ENCODE measurements at places on chromosomes 1 and 21.

GRCh38 chr1:184888505-184888904 is 85.8 kb downstream of the NIBAN1 start:
- peak; percentile 72 for DNase-seq

GRCh38 chr1:117093870-117094621 is 27.5 kb downstream of the TRIM45 start:
- peak; percentile 16 for DNase-seq

DNA sequence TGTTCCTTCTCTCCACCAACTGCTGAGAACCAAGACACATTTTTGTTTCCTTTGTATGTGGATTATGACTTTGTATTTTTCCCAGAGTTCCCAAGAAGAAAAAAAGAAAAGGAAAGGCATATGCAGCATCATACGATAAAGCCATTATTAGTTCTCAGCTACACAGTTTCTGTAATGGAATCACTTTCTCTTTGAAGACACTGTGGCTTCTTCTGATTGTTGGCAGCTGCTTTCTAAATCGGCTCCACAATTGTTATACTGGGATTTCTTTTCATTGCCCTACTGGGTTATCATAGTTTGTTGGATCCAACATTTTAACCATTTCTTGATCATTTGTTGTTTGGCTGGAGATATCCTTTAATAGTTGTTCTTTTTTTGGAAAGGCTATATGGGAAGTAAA is 89.5 kb upstream of the HIVEP3 start:
- DNase-seq: no peak

DNA sequence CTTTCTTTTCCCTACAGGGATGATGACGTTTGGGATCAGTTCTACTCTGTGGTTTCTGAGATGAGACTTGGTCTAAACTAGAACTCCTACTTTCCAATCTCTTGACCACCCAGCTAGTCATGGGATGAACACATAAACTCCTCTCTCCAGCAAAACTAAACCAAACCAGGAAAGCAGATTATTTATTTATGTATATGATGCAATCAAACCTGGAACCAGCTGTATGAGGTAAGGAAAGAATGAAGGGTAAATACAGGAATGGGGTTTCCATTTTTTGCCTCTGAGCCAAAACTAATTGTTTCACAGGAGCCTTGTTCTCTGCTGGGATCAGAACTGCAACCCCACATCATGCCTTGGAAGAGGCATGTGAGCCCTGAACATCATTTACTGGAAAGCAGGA is 3.3 kb upstream of the AGT start:
- no peak for DNase-seq

GRCh38 chr1:236089046-236089773 is 24.3 kb upstream of the NID1 start:
- DNase-seq: no peak

DNA sequence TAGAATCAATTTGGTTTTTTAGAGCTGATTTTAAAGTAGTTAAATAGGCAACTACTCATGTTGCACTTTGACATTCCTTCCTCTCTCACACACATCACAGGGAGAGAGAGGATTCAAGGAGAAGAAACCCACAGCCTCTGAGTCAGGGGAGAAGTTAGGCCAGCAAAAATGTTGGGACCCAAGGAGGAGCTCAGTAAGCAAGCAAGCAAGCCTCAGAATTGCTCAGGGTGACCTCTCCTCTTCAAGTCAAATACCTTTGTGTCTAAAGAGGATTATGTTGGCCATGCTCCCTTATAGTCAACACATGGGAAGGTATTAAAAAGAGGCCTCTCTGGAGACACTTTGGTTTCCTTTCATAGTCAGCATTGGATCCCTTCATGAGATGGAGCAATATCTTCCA is 80.5 kb upstream of the WARS2 start:
- DNase-seq: peak; percentile 76

- DNase-seq: no peak
Measured at GRCh38 chr1:20555025-20555757, 2.8 kb downstream of the FAM43B start.

- DNase-seq: peak; percentile 67
Measured at GRCh38 chr1:175968486-175969172, 225.2 kb upstream of the TNR start.

- DNase-seq: no peak
Measured at GRCh38 chr1:116721451-116722007, 32.7 kb upstream of the CD2 start.

GRCh38 chr1:193417403-193417802 is 231.0 kb upstream of the B3GALT2 start:
- no peak for DNase-seq

DNA sequence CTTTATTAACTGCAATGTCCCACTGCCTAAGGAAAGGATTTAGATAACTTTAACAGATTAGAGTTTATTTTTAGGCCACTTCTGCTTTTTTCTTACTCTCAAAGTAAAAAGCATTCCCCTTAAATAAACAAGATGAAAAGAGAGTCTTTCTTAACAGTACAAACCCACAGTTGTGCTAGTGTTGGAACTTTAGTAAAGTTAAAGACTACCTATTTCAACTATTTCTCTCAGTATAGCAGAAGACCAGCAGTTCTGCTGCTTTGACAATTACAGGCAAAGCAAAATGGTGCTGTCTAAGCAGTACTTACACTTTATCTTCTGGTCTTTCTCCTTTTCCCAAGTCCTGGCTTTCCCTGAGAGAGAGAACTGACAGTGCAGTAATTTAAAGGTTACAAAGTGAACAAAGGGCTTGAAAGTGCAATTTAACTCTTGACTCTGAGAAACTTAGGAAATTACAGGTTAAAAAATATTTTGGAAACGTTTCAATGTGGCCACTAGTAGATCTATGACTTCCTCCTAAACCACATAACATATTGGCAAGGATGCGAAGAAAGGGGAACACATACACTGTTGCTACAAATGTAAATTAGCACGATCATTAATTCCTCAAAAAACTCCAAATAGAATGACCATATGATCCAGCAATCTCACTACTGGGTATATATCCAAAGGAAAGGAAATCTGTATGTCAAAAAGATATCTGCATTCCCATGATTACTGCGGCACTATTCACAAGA is 135.4 kb upstream of the POGK start:
- DNase-seq: no peak

- peak; percentile 51 for DNase-seq
Measured at GRCh38 chr21:45818904-45819285, 162.7 kb upstream of the COL6A1 start.

GRCh38 chr1:51966559-51966958 is 23.9 kb downstream of the RAB3B start:
- DNase-seq: no peak

DNA sequence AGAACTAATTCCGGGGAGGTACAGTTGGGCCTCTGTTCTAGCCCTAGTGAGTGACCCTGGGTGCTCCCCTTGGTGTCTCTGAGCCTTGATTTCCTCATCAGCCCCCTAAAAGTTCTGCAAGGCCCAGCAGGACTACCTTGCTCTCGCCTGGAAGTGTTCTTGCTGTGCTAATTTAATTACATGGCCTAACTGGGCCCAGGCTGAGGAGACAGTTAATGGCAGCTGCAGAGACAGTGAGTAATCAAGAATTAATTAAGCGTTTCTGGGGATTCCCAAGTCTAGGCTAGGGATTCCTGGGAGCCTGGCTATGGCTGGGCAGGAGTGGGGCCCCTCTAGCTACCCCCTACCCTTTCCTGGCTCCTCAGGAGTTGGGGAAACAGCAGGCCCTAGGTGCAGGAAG is 24.7 kb upstream of the DMBX1 start:
- no peak for DNase-seq

DNA sequence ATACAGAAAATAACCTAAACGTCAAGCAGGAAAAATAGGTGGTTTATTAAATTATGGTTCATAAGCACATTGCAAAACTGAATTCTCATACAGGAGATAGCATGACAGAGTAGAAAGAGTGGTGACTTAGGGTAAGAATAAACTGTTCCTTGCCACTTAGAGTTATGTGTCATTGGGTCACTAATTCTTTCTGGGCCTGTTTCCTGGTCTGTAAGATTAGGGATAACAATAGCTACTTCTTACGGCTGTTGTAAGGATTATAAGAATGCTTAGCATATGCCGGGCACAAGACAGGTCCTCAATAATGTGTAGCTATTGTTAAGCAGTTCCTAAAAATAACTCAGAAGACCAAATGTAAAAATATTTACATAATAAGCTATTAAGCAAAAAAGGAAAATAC is 24.2 kb downstream of the SNRNP40 start:
- DNase-seq: no peak

DNA sequence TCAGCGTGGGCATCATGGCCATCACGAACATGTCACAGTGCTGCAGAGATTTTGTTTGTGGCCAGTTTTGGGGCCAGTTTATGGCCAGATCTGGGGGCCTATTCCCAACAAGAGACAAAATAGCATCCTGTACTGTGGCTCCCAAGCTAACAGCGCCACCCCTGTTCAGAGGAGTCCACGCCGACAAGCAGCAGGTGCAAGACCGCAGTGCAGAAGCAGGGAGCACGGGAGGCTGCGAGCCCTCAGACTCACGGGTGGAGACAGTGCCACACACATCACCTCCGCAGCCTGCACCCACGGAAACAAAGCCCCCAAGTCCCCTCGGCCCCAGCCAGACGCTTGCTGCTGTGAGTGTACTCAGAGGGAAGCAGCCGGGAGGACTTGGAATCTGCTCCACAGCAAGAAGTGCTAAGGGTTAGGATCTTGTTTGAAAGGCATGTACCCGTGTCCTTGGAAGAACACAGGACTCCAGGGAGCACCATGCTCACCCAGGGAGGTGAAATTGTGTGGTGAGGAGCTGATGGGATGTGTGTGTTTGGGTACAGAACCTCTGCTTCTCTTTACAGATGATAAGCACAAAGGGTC is 7.1 kb downstream of the TCP10L start:
- no peak for DNase-seq

- no peak for DNase-seq
Measured at GRCh38 chr1:155218854-155219591, 10.5 kb downstream of the MTX1 start.

GRCh38 chr1:61138921-61139774 is 56.8 kb downstream of the NFIA start:
- no peak for DNase-seq

DNA sequence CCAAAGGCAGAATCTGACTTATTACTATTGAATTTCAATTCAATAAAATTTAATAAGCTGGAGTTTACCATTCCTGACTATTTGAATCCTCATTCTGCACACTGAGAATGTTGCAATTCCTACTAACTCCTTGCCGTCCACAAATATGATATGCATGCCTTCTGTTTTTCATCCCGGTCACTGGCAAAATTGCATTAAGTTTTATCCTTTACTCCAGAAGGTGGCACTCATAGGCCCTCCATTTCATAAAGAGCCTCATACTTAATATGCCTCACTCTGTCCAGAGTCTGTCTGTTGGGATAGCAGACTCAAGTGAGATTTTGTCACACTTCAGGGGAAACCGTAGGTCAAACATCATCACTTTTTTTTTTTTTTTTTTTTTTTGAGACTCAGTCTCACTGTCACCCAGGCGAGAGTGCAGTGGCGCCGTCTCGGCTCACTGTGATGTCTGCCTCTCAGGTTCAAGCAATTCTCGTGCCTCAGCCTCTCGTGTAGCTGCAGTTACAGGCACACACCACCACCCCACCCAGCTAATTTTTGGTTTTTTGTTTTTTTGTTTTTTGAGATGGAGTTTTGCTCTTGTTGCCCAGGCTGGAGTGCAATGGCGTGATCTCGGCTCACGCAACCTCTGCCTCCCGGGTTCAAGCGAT is 27.3 kb downstream of the F11R start:
- peak; percentile 37 for DNase-seq

- DNase-seq: no peak
Measured at GRCh38 chr1:222769181-222769580, 32.2 kb downstream of the FAM177B start.

DNA sequence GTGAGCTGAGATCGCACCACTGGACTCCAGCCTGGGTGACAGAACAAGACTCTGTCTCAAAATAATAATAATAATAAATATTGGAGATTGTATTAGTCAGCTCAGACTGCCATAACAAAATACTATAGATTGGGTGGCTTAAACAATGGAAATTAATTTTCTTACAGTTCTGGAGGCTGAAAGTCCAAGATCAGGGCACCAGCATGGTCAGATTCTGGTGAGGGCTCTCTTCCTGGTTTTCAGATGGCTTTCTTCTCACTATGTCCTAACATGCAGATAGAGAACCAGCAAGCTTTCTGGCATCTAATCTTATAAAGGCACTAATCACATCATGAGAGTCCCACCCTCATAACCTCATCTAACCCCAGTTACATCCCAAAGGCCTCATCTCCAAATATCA is 23.2 kb upstream of the DDAH1 start:
- DNase-seq: no peak

DNA sequence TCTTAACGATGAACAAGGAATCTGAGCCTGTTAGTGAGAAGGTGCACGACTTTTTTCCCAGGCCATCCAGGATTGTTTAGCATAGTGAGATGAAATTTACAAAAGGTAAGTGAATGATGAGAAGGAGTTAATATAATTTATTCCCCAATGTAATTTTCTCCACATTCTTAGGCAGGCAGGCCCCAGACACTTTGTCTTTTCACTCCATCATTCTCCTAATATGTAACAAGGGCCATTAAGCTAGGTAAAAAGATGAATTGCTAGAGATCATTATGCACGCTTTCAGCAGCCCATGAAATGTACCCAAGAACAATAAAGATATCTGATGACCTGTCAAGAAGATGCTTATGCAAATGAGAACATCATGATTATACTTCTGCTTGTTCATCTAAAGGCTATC is 24.1 kb downstream of the NIBAN1 start:
- no peak for DNase-seq

- no peak for DNase-seq
Measured at GRCh38 chr1:199857108-199857507, 170.4 kb upstream of the NR5A2 start.

GRCh38 chr1:10549904-10550664 is 75.3 kb downstream of the PEX14 start:
- DNase-seq: no peak

- DNase-seq: no peak
Measured at GRCh38 chr1:59689730-59690129, 125.0 kb upstream of the HOOK1 start.

DNA sequence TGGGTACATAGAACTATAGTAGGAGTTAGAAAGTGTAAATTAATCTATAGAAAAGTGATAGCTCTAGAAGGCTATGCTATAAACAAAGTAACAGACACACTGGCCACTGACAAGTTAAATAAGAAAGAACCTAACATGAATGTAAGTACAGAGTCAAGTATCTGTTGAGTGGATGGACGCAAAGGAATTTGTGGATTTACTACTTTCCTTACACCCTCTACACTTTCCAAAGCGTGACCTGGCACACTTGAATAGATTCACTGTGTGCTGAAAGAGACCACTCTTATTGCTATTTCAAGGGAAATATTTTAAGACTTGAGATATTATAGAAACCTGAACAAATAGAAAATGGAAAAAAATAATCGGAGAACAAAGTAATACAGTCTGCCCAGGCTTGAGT is 142.8 kb upstream of the SAMSN1 start:
- no peak for DNase-seq

- DNase-seq: no peak
Measured at GRCh38 chr1:116256286-116256649, 116.8 kb upstream of the ATP1A1 start.

- DNase-seq: no peak
Measured at GRCh38 chr1:57142999-57143398, 177.2 kb upstream of the C8B start.

- DNase-seq: no peak
Measured at GRCh38 chr1:66254785-66255184, 279.2 kb upstream of the SGIP1 start.

GRCh38 chr21:24395320-24395923 is 1211.9 kb downstream of the MRPL39 start:
- no peak for DNase-seq

- DNase-seq: no peak
Measured at GRCh38 chr1:239757716-239758115, 334.0 kb upstream of the FMN2 start.

- DNase-seq: no peak
Measured at GRCh38 chr21:45641480-45642035, 2.0 kb upstream of the PCBP3 start.

- DNase-seq: no peak
Measured at GRCh38 chr1:22916471-22916820, 56.2 kb downstream of the LACTBL1 start.
